ENCODE measurements at places on chromosomes 7 and 10.

DNA sequence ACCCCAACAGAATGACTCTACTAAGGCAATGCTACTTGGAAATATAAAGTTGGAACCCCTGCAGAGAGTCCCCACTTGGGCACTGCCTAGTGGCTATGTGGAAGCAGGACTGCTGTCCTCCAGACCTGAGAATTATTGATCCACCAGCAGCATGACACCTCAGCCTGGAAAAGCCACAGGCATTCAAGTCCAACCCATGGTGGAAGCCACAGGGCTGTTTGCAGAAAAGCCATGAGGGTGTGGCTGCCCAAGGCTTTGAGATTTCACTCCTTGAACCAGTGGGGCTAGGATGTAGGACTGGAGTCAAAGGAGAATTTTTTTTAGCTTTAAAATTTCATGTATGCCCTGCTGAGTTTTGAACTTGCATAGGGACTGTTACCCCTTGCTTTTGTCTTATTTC is 13.6 kb upstream of the GHRHR start:
- no peak for DNase-seq

DNA sequence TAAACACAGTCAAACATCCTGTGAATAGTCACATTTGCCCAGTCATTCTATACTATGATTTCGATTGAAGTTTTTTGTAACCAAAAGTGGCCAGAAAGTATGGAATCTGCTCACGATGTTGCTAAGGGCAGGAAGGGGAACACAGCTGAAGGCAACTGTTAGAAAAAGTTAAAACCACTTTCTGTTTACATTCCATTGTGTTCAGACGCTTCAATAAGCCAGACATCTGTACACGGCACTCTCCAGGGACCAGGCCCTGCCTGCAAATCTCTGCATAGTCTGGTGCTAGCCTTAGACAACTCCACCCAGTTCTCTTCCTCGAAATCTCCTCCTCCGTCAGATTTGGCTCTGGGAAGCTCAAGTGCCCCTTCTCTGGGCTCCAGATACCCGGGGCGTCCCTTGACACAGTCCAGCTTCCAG is 17.1 kb upstream of the TMEM120A start:
- no peak for DNase-seq

DNA sequence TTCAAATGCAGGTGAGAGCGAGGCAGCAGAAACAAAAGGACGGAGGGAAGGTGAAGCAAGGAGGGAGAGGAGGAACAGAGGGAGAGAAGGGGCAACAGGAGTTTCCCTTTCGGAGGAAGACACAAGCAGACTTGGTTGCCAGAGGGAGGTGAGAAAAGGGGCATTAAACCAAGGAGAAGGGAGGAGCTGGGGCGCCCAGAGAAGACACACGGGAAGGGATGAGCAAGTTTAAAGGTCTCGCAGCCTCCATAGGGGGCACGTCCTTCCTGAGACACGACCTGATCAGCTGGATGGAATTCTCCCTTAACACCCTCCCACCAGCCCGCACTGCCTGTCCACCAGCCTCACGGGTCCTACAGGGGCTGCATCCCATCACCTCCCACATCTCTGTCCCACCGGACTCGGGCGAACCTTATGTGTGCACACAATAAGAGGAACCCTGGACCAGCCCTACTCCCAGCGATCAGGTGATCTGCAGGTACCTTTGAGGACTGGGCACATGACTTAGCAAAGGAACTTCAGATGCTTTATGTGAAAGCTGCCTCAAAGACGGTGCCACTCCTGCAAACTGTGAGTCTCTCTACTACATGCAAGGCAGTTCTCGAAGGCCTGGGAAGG is 251.2 kb downstream of the TNS3 start:
- DNase-seq: no peak

DNA sequence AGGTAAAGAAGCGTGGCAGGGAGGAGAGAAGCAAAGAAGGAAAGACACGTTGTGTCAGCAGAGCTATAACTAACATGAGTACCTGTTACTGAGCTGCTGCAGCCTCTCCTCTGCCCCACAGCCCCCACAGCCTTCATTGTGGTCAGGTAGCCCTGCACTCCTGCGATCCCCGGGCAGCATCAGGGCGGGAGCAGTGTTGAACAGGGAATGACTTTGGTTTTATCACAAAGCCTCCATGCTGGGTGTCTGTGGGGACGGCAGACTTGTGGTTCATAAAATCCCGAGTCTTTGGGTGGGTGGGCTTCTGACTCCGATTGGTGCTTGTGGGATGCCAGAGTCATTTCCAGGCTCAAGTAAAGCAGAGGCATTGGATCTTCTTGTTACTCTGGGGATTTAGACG is 14.8 kb upstream of the PRKAG2 start:
- DNase-seq: no peak

GRCh38 chr10:2938869-2939268 is 128.5 kb upstream of the PFKP start:
- no peak for DNase-seq

- no peak for DNase-seq
These were observed 160.8 kb upstream of the TCF7L2 start for GRCh38 chr10:112789248-112789647.

GRCh38 chr10:93482145-93482834 is at the start of gene MYOF:
MYOF (minus strand) TSS chr10:93482334; CDS start chr10:93482194, 140 bp downstream.
- DNase-seq: no peak

DNA sequence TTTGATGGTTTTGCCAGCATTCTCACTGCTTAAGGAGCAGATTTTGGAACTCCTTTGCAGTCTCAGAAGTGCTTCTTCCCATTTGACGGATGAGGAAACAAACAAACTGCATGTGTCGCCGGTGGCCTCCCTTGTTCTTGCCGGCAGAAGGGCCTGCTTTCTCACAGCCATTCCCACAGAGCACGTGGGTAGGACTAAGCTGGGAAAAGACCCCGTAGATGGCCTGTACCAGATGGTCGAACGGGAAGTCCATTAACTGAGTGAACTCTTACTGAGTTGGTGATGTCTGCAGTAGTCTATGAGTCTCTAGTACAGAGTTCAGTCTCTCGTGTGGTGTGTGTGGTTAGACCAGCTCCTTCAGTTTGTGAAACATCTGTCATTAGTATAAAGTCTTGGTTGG is 131.9 kb downstream of the TRRAP start:
- DNase-seq: no peak

- DNase-seq: no peak
These were observed 10.2 kb downstream of the IKZF5 start for GRCh38 chr10:122998360-122998917.

DNA sequence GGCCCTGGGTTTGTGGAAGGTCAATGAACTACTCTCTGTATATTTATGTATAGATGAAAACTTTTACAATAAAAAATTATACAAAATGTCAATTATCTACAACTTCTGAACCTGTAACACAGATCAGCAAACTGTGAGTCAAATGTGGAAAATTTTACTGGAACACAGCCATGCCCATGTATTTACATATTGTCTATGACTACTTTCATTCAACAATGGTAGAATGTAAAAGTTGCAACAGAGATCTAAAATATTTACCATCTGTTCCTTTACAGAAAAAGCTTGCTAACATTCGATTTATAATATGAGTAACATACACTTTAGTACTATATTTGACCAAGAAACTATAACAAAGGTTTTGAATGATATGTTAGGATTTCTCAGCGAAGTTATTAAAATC is 481.6 kb downstream of the PARD3 start:
- no peak for DNase-seq

DNA sequence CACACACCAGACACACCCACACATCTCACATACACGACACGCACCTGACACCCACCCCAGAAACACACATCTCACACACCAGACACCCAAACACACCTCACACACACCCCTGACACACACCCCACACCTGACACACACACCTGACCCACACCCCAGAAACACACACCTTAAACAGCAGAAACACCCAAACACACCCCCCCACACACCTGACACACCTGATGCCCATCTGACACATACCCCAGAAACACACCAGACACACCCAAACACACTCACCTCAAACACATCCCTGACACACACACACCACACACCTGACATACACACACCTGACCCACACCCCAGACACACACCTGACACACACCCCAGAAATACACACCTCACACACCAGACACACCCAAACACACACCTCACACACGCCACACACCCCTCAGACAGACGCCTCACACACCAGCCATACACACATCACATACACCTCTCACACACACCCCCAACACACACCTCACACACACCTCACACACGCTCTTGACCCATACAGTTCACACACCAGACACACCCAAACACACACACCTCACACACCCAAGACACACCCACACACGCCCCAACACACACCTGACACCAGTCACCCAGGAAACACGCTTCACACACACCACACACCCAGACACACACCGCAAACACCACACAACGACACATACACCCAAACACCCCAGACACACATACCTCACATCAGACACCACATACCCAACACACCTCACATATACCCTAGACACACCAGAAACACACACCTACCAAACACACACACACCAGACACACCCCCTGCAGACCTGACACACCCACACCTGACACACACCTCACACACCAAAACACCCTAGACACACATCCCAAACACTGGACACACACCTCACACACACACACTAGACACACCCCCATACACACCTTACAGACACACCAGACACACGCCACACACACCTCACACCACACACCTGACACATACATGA is 1.7 kb upstream of the CALY start:
- no peak for DNase-seq

DNA sequence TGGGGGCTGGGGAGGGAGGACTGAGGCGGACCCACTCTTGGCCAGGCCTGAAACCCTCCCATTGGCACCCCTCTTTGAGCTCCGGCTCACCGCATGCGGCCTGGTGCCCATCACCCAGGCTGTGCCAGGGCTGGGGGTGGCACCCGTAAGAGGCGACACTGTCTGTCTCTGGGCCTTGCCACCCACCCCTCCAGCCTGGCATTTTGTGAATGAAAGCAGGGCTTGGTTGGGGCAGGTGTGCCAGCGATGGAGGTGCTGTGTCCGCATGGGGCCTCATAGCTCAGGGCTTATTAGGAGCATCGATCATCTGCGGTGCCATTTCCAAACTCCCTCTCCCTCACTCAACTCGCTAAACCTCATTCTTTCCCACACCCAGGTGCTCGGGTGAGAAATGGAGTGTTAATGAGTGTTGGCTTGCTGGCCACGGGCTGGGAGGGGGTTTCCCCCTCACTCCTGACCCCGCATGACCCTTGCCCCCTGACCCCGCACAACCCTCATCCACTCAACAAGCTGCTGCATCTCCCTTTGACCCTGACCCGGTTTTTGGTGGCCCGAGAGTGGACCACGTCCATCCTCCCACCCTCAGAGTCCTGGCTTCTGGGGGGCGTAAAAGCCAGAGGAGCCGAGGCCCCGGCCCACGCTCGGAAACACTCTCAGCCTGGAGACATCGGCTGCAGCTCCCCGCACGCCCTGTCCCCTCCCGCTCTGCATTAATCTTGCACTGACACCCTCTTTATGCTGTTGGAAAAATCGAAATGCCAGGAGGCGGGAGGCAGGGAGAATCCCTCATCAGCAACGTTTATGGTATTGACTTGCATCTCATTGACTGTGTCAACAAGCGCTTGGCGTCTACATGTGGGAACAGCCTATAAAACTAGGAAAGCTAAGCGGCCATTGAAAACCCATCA is 161.2 kb downstream of the DNAJB6 start:
- no peak for DNase-seq

DNA sequence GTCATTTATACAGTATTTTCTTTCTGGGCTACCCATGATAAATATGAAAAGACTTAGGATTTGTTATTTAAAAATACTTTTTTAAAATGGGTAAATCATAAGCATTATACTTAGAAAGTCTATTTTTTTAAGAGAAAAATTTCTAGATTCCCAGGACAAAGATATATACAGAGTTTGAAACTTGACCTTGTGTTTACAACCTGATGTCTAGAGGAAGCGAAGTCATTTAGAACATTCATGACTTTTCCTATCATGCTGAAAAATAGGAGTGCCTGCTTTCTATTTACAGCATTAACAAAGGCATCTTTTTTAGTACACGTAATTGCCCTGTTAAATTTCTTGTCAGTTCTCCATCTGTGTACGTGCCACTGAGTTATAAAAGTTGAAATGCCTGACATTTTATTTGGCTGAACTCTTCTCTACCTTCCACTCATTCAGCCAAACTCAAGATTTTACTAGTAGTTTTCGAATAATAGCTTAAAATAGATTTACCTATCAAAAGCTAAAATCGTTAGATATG is 23.0 kb downstream of the GNAT3 start:
- DNase-seq: no peak

DNA sequence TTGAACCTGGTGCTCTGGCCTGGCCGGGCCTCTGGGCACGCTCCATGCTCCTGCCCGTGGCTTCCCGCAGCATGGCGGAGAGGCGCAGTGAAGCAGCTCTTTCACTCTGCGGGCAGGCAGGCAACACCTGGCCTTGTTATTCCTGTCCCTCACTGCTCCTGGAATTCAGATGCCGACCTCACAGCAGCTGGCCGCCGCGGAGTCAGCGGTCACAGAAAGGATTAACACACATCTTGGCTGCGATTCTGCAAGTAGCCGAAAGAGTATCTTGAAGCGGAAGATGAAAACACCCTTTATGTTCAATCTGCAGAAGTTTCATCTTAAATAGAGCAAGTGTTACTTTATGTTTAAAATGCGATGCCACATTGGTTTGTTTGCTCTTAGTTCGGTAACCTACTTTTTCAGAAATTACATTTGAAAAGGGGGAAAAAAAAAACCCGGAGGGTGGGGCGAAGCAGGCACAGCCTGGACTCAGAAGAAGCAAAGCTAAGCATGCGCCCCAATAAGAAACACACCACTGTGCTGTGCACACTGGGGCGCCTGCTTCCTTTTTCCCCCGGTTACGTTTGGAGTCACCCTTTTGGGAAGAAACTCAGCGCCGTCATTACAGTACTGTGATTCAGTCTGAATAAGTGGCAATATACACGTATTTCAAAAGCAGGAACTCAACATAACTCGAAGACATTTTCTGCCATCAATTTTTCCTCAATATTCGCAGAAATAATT is 42.3 kb downstream of the BRI3 start:
- DNase-seq: no peak

- no peak for DNase-seq
These were observed 590 bp downstream of the COL26A1 start for GRCh38 chr7:101363196-101363733.

Measured in thymus (tissue), 14 donors.